ENCODE measurements at places on chromosomes 13 and 19.

DNA sequence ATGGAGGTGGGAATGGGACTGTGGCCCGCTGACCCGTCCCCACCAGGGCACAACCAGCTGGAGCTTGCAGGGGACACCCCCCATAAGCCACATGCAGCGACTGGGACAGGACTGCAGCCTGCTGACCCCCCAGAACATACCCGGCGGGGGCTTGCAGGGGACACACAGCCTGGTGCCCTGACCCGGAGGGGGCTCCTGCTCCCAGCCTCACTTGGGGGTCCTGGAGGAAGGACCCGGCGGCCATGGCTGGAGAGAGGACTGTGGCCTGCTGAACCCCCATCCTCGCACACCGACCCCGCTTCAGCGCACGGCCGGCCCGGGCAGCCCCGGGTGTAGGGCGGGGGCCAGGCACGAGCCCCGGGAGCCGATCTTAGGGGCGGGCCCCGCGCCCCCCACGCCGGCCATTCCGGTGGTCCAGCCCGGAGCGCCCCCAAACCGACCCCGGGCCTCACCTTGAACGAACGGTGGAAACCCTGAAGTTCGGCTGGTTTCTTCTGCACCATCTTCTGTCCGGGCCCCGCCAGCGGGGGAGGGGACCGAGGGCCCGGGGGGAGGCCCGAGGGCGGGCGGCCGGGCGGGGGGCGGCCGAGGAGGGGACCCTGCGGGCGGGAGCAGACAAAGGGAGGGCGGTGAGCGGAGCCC is 574 bp downstream of the MKNK2 start:
- no peak for DNase-seq

- no peak for DNase-seq
Measured at GRCh38 chr19:10817291-10818038, 18.5 kb downstream of the TMED1 start.

- DNase-seq = no peak
Measured at GRCh38 chr13:66922444-66922843, 307.7 kb downstream of the PCDH9 start.

- DNase-seq = no peak
Measured at GRCh38 chr19:38070573-38070972, 153.4 kb downstream of the DPF1 start.

- DNase-seq = no peak
Measured at GRCh38 chr19:55208880-55209692, at the start of gene PTPRH. TSS of gene PTPRH (minus strand) at chr19:55209501. CDS start at chr19:55209433, 68 bp downstream.

DNA sequence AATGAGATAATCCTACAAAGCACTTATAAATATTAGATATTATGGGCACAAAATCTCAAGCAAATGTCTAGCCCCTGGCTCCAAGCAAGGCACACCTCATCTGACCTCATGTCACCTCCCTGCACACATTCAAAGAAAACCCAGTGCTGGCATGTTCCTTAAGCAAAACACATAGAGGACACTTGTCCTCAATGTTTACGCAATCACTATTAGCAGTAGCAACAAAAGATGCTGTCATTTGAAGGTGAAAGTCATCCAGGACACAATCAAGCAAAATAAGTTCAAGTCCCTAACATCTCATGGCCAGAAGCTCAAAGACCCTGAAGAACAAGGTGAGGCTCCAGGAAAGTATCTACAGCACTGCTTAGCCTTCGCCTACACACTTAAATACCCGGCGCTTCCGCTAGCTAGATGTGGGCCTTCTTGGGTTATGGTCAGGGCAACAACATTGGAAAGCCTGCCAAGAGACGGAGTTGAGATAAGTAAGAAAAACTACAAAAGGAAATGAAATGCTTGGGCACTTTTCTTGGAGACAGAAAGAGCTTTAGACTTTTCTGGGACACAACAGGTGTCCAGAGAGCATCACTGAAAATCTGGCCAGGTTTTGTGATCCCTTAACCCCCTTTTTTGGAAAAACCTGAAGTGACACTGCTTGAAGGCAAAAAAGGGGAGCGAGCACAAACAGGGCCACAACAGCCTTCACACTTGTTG is 85.7 kb downstream of the FOXO1 start:
- no peak for DNase-seq

DNA sequence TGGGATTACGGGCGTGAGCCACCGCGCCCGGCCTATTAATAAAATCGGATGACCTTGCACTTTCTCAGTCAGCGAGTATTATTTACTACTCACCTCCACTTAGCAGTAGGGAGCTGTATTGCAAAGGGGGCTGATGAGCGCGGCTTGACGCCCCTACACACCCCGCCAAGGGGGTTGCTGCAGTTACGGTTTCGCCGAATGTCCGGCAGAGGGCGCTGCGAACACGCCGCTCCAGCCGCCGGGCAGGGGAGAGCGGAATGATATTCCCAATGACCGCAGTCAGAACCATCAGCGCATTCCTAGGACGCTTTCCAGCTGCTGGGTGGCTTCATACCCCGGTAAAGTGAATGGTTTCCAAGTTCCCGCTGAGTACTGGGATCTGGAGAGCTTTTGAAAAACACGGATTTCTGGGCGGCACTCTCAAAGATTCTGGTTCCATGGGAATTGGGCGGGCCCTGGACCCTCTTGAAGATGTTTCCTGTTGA is 30.0 kb upstream of the TPT1 start:
- peak; percentile 47 for DNase-seq

- DNase-seq = no peak
Measured at GRCh38 chr13:112451512-112452379, 75.6 kb downstream of the SPACA7 start.

DNA sequence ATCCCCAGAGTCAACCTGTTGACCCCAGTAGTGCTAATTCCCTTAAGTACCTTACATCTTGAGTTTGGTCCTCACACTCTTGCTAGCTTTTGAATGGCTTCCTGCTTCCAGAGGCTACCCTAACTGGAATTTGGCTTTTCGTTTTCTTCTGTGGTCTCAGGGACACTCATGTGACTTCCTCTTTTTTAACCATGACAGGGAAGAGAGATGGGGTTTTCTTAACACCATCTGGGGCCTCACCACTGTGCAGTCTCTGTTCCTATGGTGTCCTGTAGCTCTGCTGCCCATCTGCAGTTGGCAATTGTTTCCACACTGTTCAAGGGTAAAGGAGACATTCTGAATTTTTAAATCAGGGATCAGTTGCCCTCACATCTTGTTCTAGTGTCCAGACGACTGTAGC is 66.7 kb downstream of the SLC10A2 start:
- no peak for DNase-seq

DNA sequence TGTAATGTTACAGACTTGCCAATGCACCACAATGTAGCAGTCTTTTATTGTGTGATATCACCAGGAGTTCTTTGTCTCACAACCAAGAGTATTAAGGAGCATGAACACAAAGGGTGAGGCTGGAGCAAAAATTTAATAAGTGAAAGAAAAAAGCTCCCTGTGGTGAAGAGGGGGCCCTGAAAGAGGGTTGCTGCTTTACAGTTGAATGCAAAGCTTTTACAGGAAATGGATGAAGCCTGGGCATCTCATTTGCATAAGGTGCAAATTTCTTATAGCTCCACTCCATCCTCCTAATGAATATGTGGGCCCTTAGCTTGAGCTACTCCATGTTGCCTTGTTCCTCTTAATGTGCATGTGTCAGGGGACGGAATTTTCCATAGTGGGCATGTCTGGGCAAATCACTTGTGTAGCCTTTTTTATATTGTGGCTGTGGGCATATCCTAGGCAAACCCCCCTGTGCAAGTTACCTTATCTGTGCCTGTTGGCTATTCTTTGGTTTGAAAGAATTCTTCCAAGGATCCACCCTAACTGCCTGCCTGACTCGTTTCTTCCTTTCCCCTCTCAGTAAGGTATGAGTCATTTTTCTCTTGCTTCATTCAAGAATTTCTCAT is 45.3 kb upstream of the TRPC4 start:
- no peak for DNase-seq

DNA sequence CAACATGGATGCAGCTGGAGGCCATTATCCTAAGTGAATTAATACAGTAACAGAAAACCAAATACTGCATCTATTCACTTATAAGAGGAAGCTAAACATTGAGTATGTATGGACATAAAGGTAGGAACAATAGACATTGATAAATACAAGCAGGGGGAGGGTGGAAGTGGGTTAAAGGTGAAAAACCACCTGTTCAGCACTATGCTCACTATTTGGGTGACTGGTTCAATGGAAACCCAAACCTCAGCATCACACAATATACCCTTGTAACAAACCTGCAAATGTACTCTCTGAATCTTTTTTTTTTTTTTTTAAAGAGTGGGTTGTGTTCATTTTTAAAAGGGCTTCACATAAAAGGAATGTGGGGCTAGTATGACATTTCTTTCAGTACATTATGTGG is 26.9 kb upstream of the CPB2 start:
- no peak for DNase-seq

GRCh38 chr19:35986664-35987570 is 8.1 kb upstream of the SDHAF1 start:
- no peak for DNase-seq

DNA sequence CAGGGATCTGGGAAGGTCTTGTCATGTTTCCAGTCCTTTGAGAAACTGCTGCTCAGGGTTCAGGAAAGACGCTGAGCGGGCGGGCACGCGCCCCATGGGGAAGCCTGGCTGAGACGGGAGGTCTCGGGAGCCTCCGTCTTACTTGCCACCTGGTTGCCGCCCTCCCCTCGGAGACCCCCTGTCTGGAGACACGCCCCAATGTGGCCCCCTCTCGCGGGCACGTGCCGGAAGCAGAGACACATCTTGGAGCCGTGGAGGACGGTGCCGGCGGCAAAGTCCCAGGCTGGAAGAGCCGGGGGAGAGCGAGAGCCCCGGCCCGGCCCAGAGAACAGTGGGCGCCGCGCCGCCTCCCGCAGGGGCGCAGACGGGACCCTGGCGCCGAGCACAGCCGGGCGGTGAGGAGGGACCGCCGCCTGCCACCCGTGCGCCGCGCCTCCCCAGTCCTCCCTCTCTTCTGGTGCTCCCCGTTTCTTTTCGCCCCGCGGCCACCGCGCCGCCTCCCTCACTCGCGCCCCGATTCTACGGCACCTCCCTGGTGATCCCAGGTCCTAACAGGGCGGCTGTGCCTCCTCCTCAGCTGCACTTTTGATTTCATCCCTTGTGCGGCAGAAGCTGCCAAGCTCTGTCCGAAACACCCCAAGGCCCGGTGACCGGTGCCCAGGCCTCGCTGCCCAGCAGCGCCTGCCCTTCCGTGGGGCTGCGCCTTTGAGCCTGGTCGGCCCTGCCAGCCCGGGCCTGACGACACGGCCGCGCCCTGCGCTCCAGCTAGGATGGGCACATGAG is 15.5 kb downstream of the GJB2 start:
- DNase-seq = no peak

DNA sequence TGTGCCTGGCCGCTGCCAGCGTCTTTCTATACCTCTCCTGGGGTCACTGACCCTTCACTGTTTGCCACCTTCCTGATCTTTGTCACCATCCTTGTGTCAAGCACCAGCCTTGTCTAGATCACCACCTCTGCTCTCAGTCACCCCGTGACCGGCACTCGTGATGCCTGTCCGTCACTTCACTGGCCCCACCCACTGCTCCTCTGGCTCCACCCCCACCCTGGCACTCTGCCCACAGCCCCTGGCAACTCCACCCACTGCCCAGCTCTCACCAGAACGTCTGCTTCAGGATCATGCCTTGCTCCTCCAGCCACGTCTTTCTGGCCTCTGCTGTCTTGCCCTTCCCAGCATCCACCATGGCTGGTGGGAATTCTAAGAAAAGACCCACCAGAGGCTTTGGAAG is 24.8 kb upstream of the PLA2G4C start:
- DNase-seq = no peak

GRCh38 chr13:30026909-30027308 is 176.5 kb upstream of the UBL3 start:
- no peak for DNase-seq

Data from globus pallidus (tissue), 1 donor.